ENCODE measurements at places on chromosomes 7 and 10.
A peak's percentile ranks its signal among the peaks of the same experiment; 100 is the strongest.

- DNase-seq, result peak; percentile 35
Observed at GRCh38 chr7:73839743-73840714, 2.3 kb downstream of the METTL27 start.

DNA sequence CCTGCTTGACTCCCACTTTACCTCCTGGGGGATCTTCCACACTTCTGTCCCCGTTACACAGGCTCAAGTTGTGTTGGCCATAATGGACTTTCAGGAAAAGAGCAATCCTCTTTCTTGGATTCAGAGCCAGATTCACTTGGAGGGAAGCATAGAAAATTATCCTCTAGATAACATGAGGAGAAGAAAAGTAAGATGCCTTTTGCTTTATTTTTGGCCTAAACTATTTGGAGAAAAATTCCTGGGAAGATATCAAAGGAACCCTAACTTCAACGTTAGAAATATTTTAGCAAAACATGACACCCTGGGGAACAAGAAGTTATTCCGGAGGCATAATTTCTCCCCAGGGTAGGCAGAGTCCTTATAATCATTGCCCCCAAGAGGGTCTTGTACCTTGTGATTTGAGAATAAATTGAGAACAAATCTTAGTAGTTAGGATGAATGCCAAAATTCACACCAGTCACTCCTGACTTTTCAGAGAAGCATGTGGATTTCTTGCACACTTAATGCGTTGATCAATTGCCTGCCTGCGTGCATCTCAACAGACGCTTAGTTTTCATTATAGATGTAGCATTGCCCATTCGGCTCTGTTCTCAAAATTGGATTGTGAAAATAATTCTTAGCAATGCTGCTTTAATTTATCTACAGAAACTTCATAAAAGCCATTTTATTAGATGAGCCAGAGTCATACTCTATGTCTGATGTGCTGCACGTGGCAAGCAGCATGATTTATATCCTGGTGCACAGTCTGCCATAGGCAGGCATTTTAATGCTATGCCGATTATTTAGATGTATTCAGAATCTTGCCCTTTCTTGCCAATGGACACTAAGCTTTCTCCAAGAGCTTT, 224.4 kb downstream of the C7orf25 start:
- DNase-seq, result no peak

GRCh38 chr10:97013983-97014382, 171.8 kb downstream of the SLIT1 start:
- DNase-seq, result no peak

GRCh38 chr7:16817536-16817935, 12.7 kb upstream of the AGR2 start:
- DNase-seq, result peak; percentile 89

- no peak for DNase-seq
Observed at GRCh38 chr10:62778125-62778524, 26.4 kb upstream of the ADO start.

GRCh38 chr10:21234761-21235160, 290.7 kb downstream of the SKIDA1 start:
- no peak for DNase-seq

DNA sequence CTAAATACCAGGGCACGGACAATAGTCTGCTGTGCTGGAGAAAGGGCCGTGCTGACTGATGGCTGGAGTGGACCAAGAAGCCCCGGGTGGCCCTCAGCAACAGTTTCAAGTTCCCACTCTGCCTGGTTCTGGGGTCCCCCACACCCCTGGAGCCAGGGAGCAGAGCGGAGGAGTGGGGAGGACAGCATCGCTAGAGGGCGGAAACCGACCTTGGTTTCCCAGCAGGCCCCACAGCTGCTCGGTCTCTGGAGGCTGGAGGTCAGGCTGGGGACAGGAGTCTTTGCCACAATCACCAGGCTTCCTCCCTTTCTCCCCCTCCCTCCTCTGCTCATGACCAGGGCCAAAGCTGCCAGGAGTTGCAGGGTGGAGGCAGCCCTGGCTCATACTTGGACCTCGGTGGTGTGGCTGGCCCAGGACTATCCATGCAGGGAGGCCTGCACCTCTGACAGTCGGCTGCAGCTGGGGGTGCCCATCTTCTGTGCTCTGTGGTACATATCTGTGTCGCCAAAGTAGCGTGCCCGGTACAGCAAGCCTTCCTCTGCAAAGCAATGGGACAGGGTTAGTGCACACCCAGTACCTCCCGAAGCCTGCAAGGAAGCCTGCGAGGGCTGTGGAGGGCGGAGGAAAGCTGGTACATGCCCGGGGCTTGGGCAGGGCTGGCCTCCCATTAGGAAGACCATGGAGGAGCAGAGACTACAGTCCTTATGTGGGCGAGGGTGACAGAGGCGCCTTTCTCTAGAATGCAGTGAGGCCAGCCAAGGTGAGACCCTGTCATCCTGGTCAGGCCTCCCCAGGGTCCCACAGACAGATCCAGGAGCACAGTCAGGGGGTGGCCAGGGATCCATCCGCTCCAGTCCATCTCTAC, 19.1 kb downstream of the DNAJB12 start:
- no peak for DNase-seq
